ENCODE measurements at places on chromosomes 5 and 9.
A peak's percentile ranks its signal among the peaks of the same experiment; 100 is the strongest.

DNA sequence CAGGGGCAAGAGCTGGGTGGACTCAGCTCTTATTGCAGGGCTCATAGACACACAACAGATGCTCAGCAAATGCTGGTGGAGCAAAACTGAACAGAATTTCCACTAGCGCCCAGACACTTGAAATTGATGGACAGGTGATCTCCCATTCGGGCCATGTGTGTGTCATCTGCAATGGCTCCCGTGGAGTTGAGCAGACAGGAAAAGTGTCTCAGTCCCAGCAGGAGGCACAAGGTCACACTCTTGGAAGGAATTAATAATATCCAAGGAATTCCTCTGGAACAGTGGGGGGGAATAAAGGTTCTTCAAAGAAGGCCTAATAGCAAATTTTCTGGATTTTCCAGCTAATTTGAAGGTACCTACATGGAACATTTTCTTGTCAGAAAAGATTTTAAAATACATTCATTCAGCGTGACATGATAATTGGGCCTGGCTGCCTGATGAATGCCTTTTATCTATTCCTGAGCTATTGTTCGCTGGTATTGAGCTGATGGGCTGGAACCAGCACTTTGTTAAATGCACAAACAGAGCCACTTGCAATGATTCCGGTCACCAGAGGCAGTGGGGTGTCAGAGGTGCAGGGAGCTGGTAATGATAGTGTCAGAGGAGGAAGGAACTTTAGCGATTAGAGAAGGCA, 31.5 kb upstream of the ALDH1B1 start:
- DNase-seq = no peak

DNA sequence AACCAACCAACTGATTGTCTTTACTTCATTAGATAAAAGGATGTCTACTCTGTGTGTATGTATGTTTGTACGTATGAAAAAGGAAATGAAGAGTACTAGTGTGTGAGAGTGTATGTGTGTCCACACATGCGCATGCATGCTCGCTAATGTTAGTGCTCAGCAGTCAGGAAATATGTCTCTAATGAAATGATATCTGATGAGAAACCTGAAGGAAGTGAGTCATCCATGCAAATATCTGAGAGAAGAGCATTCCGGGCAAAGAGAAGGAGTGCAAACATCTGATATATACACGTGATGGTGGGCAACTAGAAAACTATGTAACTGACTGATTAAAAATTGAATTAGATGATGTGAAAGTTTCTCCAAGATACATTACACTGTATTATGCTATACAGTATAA, 29.6 kb upstream of the UGCG start:
- DNase-seq = peak; percentile 73

- no peak for DNase-seq
Measured at GRCh38 chr9:110146373-110146772, 61.6 kb downstream of the C9orf152 start.

- no peak for DNase-seq
Measured at GRCh38 chr5:5887833-5888232, 465.4 kb downstream of the ICE1 start.

DNA sequence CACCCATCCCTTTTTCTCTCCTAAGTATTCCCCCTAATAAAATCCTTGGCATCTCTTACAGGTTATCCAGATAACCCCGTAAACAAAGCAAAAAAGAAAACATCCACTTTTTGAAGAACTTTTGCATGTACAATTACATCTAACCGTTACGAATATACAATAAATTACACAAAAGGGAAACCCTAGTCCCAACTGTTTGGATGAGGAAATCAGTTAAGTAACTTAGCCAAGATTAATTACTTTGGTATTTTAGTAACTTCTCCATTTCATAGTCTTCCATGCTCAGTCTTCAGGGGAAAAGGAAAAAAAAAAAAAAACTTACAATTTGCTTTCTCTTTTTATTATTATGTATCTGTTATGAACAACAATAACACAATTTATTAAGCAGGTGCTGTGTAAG, 212.9 kb downstream of the ACTL7B start:
- DNase-seq = no peak

DNA sequence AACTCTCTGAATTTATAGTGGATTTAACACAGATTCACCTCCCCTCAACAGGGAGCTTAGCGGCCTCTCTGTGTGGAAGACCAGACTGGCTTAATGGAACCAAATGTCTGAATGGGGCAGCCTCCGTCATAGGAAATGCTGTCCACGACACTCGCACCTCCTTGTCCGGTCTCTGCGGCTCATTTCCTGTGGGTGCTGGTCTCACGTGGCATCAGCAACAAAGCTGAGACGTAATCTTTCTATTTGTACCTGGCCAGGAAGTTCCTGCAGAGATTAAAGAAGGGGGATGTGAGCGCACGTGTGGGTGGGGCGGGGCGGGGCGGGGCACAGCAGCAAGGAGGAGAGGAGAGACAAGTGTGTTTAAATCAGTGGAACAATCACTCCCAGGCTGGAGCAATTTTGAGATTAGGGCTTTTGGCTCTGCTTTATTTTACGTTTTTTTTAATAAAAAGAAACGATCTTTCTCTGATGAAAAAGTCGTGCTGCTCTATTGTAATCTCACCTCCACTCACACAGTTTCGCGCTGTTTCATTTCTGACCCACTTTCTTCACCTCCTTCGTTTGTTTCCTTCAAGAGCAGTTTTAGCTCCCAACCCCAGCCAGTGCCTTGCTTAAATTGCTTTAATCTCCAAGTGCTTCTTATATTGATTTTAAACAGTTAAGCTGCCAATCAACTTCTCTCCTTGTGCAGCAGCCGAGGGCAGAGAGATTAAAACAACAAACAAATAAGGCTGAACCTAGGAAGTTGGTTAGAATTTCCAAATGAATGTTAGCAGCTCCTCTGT, 132.2 kb upstream of the ASTN2 start:
- no peak for DNase-seq

GRCh38 chr9:12680341-12680740, 12.8 kb upstream of the TYRP1 start:
- peak; percentile 41 for DNase-seq

GRCh38 chr5:17118631-17119030, 98.8 kb upstream of the BASP1 start:
- peak; percentile 53 for DNase-seq

- DNase-seq = no peak
Measured at GRCh38 chr9:86907346-86907745, 40.0 kb downstream of the GAS1 start.

DNA sequence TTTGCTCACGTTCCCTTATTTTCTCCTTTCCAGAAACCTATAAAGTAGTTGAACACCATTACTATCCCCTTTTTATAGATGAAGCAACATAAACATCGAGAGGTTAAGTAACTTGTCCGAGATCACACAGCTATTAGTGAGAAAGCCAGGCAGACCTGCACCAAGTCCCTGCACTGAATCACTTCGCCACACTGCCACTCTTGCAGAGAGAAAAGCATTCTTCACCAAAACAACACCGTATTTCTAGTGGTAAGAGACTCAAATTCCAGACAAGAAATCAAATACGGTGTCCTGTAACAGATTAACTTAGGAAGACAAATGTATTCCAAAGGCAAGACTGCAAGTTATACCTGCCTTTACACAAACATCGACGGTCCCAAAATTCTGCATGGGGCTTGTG, 82.0 kb upstream of the DMRT1 start:
- DNase-seq = no peak

DNA sequence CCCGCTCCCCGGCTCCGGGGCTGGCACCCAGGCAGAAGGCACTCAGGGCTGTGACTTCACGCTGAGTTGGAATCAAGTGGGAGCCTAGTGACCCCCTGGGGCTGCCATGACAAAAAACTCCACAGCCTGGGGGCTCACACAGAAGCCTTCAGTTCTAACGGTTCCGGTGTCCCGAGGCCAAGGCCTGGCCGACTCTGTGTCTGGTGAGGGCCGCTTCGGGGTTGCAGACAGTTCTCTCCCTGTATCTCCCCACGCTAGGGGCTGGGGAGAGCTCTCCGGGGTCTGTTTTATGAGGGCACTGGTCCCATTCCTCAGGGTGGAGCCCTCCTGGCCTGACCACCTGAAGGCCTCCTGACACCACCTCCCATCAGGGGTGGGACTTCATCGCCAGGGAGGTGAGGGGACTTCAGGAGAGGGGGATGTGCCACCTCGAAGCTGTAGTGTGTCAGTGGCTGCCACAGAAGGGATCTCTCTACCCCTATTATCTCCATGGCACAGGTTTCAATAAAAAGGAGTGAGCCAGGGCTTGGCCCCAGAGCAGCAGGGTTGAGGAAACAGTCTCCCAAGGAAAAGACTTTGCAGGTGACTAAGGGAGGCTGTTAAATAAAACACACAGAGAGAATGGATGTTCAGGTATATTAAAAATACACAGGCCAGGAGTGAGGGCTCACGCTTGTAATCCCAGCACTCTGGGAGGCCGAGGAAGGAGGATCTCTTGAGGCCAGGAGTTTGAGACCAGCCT, 1.5 kb upstream of the SLC6A3 start:
- DNase-seq = no peak

DNA sequence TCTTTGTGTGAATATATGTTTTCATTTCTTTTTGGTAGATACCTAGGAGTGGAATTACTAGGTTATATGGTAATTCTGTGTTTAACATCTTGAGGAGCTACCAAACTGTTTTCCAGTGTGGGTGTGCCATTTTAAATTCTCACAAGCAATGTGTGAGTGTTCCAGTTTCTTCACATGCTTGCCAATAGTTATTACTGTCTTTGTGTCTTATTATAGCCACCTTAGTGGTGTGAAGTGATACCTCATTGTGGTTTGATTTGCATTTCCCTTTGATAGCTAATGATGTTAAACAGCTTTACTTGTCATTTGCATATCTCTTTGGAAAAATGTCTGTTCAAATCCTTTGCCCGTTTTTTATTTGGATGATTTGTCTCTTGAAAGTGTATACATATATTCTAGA, 513.0 kb downstream of the TMEM38B start:
- no peak for DNase-seq

GRCh38 chr5:43677253-43677652, 74.3 kb downstream of the NNT start:
- DNase-seq = no peak

- no peak for DNase-seq
Measured at GRCh38 chr5:173153842-173154241, 9.5 kb downstream of the BNIP1 start.

GRCh38 chr5:138725818-138726416, 27.3 kb upstream of the CTNNA1 start:
- no peak for DNase-seq

- DNase-seq = no peak
Measured at GRCh38 chr5:1477341-1477740, 32.1 kb upstream of the SLC6A3 start.

DNA sequence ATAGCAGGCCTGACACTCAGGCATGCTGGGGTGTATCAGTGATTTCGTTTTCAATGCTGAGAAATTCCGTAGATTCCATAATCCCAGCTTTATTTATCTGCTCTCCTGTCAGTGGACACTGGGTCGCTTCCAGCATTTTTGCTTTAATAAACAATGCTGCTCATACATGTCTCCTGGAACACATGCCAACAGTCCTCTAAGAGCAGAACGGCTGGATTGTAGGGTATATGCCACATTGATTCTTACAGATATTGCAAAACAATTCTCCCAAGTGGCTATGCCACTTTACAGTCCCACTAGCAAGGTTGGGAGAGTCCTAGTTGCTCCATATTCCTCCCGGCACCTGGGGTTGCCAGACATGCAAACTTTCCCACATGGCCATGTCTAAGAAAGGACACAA, 81.9 kb downstream of the RAPGEF1 start:
- no peak for DNase-seq

DNA sequence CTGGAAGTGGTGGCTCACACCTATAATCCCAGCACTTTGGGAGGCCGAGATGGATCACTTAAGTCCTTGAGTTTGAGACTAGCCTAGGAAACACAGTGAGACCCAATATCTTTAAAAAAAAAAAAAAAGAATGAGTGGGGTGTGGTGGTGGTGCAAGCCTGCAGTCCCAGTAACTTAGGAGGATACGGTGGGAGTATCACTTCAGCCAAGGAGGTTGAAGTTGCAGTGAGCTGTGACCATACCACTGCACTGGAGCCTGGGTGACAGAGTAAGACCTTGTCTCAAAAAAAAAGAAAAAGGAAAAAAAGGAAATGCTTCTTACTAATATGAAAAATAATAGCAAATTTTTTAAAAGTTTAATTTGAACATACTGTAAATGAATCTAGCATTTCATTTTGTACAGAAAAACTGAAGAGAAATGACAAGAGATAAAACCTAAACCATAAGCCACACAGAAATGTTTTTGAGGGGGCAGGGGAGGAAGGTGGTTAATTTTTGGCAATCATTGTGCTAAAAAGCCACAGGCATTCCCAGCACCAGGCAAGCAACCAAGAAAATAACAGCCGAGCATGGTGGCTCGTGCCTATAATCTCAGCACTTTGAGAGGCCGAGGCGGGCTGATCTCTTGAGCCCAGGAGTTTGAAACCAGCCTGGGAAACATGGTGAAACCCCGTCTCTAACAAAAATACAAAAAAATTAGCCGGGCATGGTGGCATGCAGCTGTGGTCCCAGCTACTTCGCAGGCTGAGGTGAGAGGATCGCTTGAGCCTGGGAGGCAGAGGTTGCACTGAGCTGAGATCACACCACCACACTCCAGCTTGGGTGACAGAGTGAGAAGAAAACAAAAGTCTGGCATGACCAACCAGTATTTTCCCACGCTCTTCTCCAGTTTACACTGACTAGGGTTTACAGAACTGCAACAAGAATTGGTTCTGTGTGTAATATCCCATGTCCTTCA, 114.5 kb upstream of the NR5A1 start:
- DNase-seq = peak; percentile 57

DNA sequence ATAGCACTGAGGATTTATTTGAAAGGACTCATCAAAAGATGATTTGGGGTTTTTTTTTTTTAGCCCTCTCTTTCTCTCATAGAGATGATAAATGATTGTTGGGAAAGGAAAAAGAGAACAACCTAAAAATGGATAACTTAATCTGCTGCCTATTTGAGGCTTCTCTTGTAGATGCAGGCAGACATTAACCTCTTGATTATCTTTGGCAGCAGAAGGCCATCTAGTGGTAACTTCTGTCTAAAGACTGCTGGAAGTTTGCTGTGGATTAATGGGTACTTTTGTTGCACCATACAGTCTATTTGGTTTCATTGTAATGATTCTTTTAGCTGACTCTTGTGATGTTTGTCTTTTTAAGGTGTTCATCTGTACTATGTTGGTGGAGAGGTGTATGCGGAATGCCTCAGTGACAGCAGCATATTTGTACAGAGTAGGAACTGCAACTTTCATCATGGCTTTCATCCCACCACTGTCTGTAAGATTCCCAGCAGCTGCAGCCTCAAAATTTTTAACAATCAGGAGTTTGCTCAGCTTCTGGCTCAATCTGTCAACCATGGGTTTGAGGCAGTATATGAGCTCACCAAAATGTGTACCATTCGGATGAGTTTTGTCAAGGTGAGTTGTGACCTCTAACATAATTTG, 18.8 kb downstream of the SMIM32 start:
- peak; percentile 23 for DNase-seq

- DNase-seq = no peak
Measured at GRCh38 chr5:31492869-31493268, 39.0 kb downstream of the DROSHA start.

- DNase-seq = no peak
Measured at GRCh38 chr5:151520294-151520693, 70.8 kb downstream of the FAT2 start.
